Heart left ventricle (tissue), 16 donors: ENCODE measurements at places on chromosomes 2 and 18. TPM values are rescaled to one million over a fixed set of nuclear protein-coding genes. Genes with fewer than 3 reads are reported as not detected.
A peak's percentile ranks its signal among the peaks of the same experiment; 100 is the strongest.

DNA sequence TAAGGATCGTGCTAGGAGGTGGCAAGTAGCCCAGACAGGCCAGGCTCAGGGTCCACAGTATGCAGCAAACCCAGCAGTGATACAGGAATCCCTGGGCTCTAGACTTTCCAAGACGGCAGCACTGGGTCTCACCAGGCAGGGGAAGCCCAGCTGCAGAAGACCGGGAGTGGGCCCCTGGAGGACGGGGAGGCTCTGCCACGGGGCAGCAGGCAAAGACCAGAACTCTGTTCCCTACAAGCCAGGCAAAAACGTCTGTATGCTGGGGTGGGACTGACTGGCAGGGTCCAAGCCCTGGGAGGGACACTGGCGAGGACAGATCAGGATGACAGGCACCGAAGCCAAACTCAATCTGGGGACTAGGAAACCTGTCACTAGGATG lies 98.9 kb upstream of the SEC11C start:
- no peaks in the 10 kb centered on the region for H3K27me3 ChIP-seq
- no peaks in the 10 kb centered on the region for H3K36me3 ChIP-seq
- H3K27ac ChIP-seq = no peak overlapping the region
- no peak overlapping the region for H3K4me3 ChIP-seq

DNA sequence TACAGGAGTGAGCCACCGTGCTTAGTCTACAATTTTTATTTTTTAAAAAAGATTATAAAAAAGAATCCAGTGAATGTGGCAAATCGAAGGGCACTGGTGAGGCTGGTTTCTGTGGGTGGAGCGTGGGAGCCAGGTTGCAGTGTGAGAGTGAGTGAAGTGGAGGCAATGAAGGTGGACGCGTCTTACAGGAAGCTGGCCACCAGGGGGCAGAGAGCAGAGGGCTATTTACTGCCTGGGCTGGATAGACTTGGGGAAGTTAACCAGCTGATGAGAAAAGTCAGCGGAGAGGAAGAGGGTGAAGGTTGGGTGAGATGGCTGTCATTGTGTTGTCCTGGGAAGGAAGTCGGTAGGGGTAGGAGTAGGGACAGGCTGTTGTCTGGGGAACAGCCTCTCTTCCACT lies 6.8 kb downstream of the SCTR start:
- no peaks in the 10 kb centered on the region for H3K4me1 ChIP-seq
- H3K36me3 ChIP-seq = no peaks in the 10 kb centered on the region
- H3K27ac ChIP-seq = no peak overlapping the region
- H3K4me3 ChIP-seq = no peak overlapping the region

GRCh38 chr2:122238006-122238559 lies 482.6 kb downstream of the TSN start:
- no peak for DNase-seq
- peaks cover 4% of the 10 kb centered on the region for H3K27me3 ChIP-seq
- no peaks in the 10 kb centered on the region for H3K4me1 ChIP-seq
- H3K27ac ChIP-seq = no peak overlapping the region
- no peaks in the 10 kb centered on the region for H3K36me3 ChIP-seq
- no peak overlapping the region for H3K4me3 ChIP-seq

GRCh38 chr2:231409776-231410175 lies 14.3 kb downstream of the B3GNT7 start:
- no peak overlapping the region for H3K4me3 ChIP-seq
- no peaks in the 10 kb centered on the region for H3K36me3 ChIP-seq
- H3K27me3 ChIP-seq = no peaks in the 10 kb centered on the region
- no peak overlapping the region for H3K27ac ChIP-seq
- peaks cover 19% of the 10 kb centered on the region for H3K4me1 ChIP-seq

DNA sequence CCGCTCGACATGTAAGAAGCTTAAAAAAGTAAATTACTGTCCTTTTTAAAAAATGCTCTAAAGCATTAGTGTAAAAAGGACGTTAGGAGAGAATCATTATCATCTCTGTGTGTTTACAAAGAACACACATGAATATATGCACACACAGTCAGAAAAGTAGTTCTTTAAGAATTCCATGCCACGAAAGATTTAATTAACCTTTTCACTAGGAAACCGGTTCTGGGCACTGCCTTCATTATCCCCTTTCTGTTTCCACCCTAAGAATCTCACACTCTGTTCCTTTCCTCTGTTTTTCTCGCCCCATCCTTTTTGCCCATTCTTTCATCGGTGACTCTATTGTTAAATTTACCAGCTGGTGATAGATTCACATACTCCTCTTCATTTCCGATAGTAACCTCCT lies 338.6 kb downstream of the DCC start:
- H3K4me3 ChIP-seq = no peak overlapping the region
- H3K36me3 ChIP-seq = no peaks in the 10 kb centered on the region
- H3K4me1 ChIP-seq = no peaks in the 10 kb centered on the region
- DNase-seq = no peak
- H3K27ac ChIP-seq = no peak overlapping the region

DNA sequence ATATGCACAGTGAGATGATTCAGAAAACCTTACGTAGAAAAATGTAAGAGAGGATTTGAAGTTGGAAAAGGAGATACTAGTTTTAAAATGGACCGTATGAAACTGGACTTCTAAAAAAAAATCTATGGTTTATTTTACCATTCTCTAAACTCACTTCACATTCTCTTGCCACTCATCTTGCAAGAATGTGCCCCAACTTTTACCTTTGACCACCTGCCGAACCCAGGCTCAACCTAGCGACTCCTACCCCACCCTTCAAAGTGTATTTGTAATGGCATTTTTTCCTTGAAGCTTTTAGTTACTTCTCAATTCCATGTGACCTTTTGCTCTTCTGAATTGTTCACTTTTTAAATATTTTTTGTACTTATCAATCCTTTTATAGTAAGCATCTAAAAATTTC lies 160.8 kb downstream of the PHLPP1 start:
- H3K27me3 ChIP-seq = no peaks in the 10 kb centered on the region
- H3K36me3 ChIP-seq = no peaks in the 10 kb centered on the region
- no peak overlapping the region for H3K4me3 ChIP-seq

DNA sequence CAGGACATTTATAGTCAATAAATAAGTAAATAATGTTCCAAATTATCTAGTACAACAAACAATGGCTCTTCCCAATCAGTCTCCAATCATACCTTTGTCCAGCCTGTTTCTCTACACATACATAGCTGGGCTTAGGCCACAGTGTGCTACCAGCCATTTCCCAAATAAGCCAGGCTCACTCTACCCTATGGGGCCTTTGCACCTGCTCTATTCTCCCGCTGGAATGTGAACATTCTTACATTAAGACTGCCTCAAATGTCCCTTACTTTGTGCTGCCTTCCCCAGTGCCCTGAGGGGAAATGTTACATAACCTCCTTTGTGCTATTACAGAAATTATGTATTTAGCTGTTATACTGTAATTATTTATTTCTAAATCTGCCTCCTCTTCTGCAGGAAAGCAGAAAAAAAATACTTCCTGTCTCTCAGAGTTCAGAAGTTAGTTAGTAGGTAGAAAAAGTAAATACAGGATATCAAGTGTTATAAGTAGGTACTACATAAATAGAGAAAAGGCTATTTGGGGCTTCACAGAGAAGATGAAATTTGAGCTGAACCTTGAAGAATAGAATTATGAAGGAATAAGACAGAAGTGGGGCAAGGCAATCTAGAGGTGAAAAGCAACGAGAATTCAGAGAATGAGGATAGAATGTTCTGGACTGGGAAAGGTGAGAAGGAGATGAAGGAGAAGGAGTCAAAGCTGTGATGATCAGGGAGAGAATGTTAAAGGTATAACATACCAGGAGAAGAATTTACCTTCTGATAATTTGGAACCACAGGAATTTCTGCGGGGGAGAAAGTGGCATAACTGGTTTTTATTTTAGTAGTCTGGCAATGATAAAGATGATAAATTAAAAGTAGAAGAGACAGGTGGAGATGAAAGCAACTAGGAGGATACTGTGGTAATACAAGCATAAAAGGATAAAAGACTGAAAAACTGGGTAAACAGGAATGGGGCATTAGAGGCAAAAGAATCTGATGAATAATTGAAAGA lies 37.0 kb downstream of the ROCK1 start:
- H3K36me3 ChIP-seq = no peaks in the 10 kb centered on the region
- H3K27me3 ChIP-seq = no peaks in the 10 kb centered on the region
- no peak overlapping the region for H3K4me3 ChIP-seq

DNA sequence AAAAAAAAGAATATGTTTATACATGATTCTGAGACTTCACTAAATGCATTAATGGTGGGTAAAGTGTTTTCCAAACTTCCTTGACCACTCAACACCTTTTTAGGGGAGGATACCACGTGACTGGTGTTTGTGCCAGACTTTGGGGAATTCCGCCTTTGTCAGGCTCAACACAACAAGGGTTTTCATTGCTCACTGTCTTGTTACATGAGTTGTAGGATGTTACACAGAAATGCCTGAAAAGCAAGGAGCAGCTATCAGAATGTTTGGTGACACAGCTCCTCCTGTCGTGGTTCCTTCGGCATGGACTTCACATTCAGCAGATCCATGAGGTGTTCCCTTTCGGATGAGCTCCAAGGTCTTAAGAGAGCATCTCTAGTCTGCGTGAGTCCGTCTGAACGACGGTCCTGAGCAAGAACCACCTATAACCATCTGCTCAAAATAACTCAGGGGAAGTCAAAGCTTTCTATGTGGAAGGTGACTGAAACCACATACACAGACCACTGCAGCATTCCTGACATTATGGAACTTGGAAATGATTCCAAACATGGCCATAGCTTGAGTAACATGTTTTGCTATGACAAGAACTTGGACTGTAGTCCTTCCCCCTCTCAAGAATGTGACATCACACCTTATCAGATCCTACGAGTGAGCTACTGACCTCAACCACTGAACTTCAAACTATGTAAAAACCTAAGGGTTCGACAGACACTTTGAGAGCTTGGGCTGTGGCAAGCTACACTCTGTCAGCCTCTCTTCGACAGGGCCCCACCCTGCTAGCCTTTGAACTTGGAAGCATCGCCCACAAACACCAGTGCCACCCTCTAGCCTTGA lies 57.5 kb downstream of the MCFD2 start:
- H3K27ac ChIP-seq = no peak overlapping the region
- no peak overlapping the region for H3K4me3 ChIP-seq
- no peak for DNase-seq
- H3K4me1 ChIP-seq = peaks cover 5% of the 10 kb centered on the region

GRCh38 chr2:168192839-168193616 lies 54.4 kb downstream of the STK39 start:
- no peaks in the 10 kb centered on the region for H3K27me3 ChIP-seq
- H3K4me1 ChIP-seq = peaks cover 29% of the 10 kb centered on the region
- no peak for DNase-seq
- no peak overlapping the region for H3K4me3 ChIP-seq

GRCh38 chr2:66334237-66335029 lies 100.5 kb upstream of the MEIS1 start:
- H3K27ac ChIP-seq = no peak overlapping the region
- H3K4me1 ChIP-seq = no peaks in the 10 kb centered on the region
- H3K36me3 ChIP-seq = no peaks in the 10 kb centered on the region
- peaks cover 8% of the 10 kb centered on the region for H3K27me3 ChIP-seq
- no peak overlapping the region for H3K4me3 ChIP-seq

DNA sequence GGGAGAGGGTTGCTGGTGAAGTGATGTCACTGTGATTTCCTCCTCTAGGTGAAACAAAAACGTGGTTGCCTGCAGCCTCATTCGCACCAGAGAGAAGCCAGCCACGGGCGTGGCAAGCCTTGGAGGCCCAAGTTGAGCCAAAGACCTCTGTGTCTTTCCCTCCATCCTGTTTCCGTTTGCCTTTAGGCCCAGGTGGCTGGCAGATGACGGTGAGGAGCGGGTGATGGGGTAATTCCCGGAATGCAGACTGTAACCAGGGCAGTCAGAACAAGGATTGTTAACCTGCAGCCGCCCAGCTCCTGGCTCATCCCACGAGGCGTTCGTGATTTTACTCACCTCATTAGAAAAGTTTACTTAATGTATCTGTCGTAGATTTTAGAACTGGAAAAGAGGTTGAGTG lies 14.4 kb downstream of the CTIF start:
- no peaks in the 10 kb centered on the region for H3K36me3 ChIP-seq
- DNase-seq = no peak
- no peaks in the 10 kb centered on the region for H3K27me3 ChIP-seq
- H3K4me3 ChIP-seq = no peak overlapping the region

DNA sequence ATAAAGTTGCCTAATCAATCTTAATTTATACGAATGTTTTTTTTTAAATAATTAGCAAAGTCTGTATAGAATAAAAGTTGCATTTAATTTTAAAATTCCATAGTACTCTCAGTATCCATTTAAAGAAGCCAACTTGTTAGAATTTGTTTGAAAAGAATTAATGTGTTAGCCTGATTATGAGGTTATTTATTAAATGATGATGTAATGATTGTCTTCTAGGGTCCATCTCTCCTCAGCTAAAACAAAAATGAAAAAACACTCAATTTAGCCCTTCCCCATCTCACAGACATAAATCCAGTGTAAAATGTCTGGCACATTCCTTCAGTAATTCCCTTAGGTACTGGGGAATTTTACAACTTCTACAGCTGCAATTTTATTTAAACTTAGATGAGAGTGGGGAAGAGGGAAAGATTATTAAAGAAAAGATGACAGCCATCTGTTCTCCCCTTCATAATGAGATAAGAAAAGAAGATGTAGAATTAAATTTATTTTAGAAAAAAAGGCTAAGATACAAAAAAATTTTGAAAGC lies 68.6 kb downstream of the BARD1 start:
- H3K27ac ChIP-seq = no peak overlapping the region
- H3K27me3 ChIP-seq = no peaks in the 10 kb centered on the region
- H3K36me3 ChIP-seq = peaks cover 27% of the 10 kb centered on the region
- no peak overlapping the region for H3K4me3 ChIP-seq
- no peaks in the 10 kb centered on the region for H3K4me1 ChIP-seq
- DNase-seq = no peak

- DNase-seq = no peak
- H3K4me1 ChIP-seq = peaks cover 7% of the 10 kb centered on the region
- H3K27ac ChIP-seq = no peak overlapping the region
- peak overlapping the region; percentile 47 for H3K4me3 ChIP-seq
- H3K36me3 ChIP-seq = no peaks in the 10 kb centered on the region
- H3K27me3 ChIP-seq = peaks cover 8% of the 10 kb centered on the region
Observed at GRCh38 chr2:635687-636621, 41.3 kb downstream of the TMEM18 start.

DNA sequence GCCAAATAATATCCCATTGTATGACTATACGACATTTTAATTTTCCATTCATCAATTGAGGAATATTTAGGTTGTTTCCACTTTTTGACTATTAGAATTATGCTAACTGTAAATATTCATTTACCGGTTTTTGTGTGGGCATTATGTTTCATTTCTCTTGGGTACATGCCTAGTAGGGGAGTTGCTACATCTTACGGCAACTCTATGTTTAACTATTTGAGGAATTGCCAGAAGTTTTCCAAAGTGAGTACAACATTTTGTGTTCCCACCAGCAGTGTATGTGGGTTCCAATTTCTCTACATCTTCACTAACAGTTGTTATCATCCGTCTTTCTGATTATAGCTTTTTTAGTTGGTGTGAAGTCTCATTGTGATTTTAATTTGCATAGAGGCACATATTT lies 1.6 kb upstream of the KDSR start:
- peaks cover 28% of the 10 kb centered on the region for H3K4me1 ChIP-seq
- DNase-seq = no peak
- no peaks in the 10 kb centered on the region for H3K27me3 ChIP-seq
- H3K4me3 ChIP-seq = no peak overlapping the region

GRCh38 chr2:88307817-88308216 lies 137.7 kb downstream of the THNSL2 start:
- H3K36me3 ChIP-seq = no peaks in the 10 kb centered on the region
- no peak for DNase-seq
- H3K4me3 ChIP-seq = no peak overlapping the region
- no peaks in the 10 kb centered on the region for H3K27me3 ChIP-seq

GRCh38 chr2:47006374-47007222 lies 91.0 kb upstream of the MCFD2 start:
- peak overlapping the region; percentile 80 for H3K27ac ChIP-seq
- peaks cover 10% of the 10 kb centered on the region for H3K36me3 ChIP-seq
- DNase-seq = no peak
- H3K4me3 ChIP-seq = no peak overlapping the region

Gene CCDC195
- not detected for total RNA-seq

Gene NT5DC4
- not detected for total RNA-seq

Gene RTP5
- not detected for total RNA-seq

Gene KCNIP3
- total RNA-seq = 4.7 TPM

Gene SH2D6
- total RNA-seq = not detected
